ENCODE measurements at places on chromosomes 7 and 10.

GRCh38 chr7:47145186-47145725 lies 436.7 kb downstream of the TNS3 start:
- H3K4me1 ChIP-seq: peaks cover 42% of the 10 kb centered on the region
- DNase-seq: no peak
- no peaks in the 10 kb centered on the region for H3K36me3 ChIP-seq
- H3K4me3 ChIP-seq: no peak overlapping the region

- H3K36me3 ChIP-seq: no peaks in the 10 kb centered on the region
- no peaks in the 10 kb centered on the region for H3K4me1 ChIP-seq
- no peak overlapping the region for H3K4me3 ChIP-seq
- DNase-seq: peak; percentile 5
- H3K27ac ChIP-seq: no peak overlapping the region
Observed at GRCh38 chr10:20877986-20878983, 18.8 kb downstream of the NEBL start.

DNA sequence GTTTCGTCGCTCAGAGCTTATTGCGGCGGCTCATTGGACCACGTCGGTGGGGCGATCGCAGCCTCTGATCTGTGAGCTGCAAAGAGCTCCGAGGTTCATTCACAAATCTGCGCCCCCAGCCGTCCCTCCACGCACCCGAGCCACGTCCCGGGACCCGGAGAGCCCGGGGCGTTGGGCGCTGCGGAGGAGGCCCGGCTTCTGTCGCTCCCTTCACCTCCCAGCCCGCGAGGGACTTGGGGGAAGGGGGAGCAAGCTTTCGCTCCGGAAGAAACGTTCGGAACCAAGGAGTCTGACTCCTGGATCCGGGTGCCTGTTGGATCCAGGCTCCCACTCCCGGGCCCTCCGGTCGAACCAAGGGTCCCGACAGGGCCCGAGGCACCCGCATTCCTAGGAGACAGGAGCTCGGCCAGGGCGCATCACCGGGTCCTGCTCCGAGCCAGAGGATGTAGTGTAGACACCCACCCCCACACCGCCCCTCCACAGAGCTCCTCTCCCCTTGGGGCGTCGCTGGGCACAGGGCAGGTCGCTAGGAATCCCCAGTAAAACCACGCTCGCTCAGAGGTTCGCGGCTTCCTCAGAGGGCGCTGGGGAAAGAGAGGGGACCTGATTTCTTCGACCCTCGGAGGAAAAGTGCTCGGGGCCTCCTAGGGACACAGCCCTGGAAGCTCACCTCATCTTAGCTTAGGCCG lies 7.9 kb upstream of the EN2 start:
- peaks cover 77% of the 10 kb centered on the region for H3K27me3 ChIP-seq
- no peaks in the 10 kb centered on the region for H3K4me1 ChIP-seq
- no peaks in the 10 kb centered on the region for H3K36me3 ChIP-seq
- H3K27ac ChIP-seq: no peak overlapping the region
- no peak overlapping the region for H3K4me3 ChIP-seq
- DNase-seq: no peak

- H3K4me3 ChIP-seq: no peak overlapping the region
- H3K36me3 ChIP-seq: no peaks in the 10 kb centered on the region
Observed at GRCh38 chr10:94307046-94307615, 55.6 kb downstream of the NOC3L start.

DNA sequence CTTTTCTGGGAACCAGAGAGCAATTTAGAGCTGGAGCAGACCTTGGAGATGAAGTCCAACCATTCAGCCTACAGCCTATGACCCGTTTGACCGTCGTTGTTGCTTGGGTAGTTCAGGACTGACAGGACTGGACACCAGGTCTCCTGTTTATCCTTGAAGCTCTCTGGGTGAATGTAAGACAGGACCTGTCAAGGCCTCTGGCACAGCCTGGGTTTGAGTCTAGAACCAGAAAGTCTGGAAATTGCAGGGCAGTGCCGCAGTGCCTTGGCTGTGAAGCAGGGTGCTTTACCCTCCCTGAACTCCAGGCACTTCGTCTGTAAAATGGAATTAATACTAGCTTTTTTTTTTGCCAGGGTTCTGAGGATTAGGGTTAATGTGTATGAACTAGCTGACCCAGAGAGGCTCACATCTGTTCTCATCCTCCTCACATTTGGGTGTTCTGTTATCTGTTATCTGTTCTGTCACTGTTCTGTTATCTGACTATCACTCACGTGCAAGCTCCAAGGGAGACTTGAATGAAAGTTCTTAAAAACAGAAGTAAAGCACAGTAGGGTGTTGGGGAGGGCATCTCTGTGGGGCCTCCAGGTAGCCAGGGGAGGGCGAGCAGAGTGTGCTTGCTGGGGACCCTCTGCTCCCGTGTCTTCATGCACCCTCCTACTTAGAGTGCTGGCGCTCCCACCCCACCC lies 9.9 kb downstream of the BLVRA start:
- no peak for DNase-seq
- no peaks in the 10 kb centered on the region for H3K27me3 ChIP-seq
- no peak overlapping the region for H3K4me3 ChIP-seq

DNA sequence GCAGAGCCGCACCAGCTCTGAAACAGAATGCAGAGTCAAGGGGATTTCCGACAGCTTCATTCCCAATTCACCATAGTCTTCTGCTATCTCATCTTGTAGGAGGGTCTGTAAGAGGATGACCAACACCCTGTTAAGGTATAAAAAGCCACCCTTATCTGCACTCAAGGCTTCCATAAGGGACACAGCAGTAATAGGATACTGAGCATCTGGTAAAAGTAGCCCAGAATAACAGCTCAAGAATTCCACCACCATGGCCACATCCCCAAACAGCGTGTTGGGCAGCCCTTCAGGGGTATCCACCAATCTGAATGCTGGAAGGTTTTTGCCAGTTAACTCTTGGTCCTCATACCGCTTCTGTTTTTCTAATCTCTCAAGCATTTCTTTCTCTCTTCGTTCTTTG lies 43.8 kb downstream of the FZD9 start:
- DNase-seq: no peak
- no peaks in the 10 kb centered on the region for H3K4me1 ChIP-seq
- no peak overlapping the region for H3K27ac ChIP-seq
- H3K27me3 ChIP-seq: no peaks in the 10 kb centered on the region

- peaks cover 25% of the 10 kb centered on the region for H3K4me1 ChIP-seq
- H3K27ac ChIP-seq: no peak overlapping the region
- H3K36me3 ChIP-seq: no peaks in the 10 kb centered on the region
- H3K27me3 ChIP-seq: no peaks in the 10 kb centered on the region
Observed at GRCh38 chr7:43530553-43531410, 52.1 kb upstream of the STK17A start.

DNA sequence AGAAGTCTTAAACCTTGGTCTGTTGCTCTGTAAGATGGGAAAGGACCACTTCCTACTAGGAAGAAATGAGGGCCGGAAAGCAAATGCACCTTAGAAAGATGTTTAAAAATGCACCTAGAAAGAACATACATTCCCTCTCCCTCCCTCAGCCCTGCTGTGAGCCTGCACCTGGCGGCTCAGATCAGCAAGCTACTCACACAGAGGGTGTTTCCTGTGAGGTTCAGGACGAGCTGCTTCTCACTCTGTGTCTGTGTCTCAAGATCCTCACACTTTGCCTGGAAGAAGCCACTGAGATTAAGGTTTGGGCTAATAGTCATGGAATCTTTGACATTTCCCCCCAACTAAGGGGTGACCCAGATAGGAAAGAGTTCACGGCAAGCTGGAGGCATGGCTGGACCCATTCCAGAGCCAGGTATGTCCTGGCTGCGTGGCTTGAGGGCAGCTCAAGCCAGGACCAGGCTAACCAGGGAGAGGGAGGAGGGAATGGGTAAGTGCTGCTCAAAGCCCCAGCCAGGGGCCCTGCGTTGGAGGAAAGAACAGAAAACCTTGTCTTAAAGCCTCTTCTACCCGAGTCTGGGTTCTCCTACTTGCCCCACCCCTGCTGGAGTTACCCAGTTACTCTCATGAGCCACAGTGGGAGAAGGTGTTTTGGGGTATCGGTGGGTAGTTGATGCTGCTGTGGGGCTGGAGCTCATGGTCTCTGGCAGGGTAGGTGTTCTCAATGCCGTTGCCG lies 47.5 kb downstream of the PODXL start:
- peaks cover 19% of the 10 kb centered on the region for H3K4me1 ChIP-seq
- H3K4me3 ChIP-seq: no peak overlapping the region
- peaks cover 17% of the 10 kb centered on the region for H3K36me3 ChIP-seq
- H3K27ac ChIP-seq: no peak overlapping the region

DNA sequence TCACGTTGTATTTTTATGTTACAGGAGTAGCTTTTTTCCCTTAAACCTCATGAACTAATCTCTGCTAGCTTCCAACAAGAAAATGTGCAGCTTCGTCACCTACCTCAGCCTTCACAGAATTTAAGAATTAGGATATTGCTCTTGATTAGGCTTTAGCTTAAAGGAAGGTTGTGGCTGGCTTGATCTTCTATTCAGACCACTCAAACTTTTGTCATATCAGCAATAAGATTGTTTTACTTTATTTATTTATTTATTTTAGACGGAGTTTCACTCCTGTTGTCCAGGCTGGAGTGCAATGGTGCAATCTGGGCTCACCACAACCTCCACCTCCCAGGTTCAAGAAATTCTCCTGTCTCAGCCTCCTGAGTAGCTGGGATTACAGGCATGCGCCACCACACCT lies 125.6 kb upstream of the GPR22 start:
- DNase-seq: no peak
- no peak overlapping the region for H3K4me3 ChIP-seq
- no peaks in the 10 kb centered on the region for H3K36me3 ChIP-seq
- no peaks in the 10 kb centered on the region for H3K4me1 ChIP-seq

GRCh38 chr7:25706764-25707163 lies 445.2 kb upstream of the NFE2L3 start:
- DNase-seq: no peak
- no peak overlapping the region for H3K27ac ChIP-seq
- no peaks in the 10 kb centered on the region for H3K27me3 ChIP-seq
- no peak overlapping the region for H3K4me3 ChIP-seq
- H3K36me3 ChIP-seq: no peaks in the 10 kb centered on the region

Data from GM23248 (cell line).